ENCODE measurements at places on chromosomes 7 and 10.

- no peak for DNase-seq
These were observed 262.8 kb upstream of the GRB10 start for GRCh38 chr7:51045319-51046102.

DNA sequence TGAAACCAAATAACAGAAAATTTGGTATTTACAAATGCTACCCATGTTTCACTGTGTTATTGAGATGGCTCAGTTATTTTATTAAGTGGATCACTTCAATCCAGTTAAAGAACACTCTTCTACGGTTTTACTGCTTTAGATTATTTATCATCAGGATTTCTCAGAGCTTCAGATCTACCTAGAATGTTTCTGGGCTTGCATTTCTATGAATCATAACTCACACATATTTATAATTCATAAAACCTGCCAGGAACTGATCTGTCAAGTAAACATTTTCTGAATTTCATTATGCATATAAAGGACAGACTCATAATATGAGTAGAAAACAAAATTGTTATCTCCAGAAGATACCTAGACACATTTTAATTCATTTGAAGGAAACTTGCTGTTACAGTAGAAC lies 1172.3 kb upstream of the LRRTM3 start:
- DNase-seq, result no peak

DNA sequence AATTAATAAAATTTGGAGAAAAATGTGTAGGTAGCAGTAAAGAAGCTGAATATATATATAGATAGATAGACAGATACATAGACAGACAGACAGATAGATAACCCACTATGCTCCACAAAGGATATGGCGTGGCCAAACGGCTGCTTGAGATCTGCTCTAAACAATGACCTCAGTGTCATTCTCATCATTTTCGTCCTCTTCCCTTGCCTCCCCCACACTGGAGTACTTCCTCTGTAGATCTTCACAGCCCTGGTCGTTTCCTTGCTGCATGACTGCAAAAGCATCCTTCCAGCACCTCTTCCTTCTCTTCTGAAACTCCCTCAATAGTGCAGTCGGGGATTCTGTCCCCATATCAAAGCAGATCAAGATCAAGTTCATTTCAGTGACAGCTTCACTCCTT lies 35.6 kb upstream of the ATP6V0A4 start:
- peak; percentile 26 for DNase-seq

GRCh38 chr7:143429770-143430698 lies 13.2 kb upstream of the TAS2R60 start:
- no peak for DNase-seq

- DNase-seq, result no peak
These were observed 209.9 kb downstream of the NRG3 start for GRCh38 chr10:82084904-82085303.

DNA sequence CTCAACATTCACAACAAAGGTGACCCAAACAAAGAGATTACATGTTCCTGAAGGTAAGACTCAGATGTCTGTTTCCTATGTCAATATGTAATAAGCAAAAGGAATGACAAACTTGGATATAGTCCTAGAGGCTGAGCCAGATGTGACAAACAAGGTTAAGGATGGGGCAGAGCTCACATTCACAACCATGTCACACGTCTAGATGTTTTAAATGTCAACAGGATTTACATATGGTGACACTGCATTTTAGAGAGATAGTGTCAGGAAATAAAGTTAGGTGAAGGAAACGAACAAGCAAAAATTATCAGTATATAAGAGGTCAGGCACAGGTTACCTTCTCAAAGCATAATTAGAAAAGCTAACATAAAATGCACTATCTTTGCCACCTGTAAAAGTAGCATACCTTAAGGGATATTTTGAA lies 8.4 kb downstream of the RELN start:
- DNase-seq, result no peak

DNA sequence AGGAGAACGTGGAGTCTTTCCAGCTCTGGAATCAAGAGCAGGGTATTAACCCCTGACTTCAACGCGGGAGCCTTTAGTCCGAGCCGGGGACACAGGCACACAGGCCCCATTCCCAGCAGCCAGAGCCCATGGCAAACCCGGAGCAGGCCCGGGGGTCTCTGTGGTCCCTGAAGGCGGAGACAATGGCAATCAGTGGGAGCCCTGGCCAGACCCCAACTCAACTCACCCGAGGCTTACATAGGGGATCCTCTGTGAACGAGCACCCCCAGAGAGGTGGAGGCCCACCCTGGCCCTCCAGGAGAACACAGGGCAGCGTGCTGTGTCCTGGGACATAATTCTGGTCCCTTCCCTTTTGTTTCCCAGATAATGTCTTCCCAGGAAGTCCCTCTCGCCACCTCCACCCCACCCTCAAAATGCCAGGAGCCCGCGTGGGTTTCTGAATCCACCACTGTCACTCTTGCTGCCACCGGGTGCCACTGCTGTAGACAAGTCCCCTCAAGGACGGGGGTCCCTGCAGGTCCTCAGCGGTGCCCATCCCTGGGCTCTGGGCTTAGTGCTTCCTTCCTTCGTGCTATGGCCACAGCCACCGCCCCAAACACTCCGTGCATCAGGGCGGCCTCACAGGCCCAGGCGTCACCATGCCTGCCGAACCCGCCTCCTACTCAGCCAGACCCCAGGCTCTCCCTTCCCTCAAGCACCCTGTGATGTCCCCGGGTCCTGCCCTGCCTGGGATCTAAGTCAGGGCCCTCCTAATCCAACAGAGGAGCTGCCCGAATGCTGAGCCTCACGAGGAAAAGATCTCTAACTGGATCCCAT lies 28.6 kb upstream of the PPP2R2D start:
- DNase-seq, result no peak

DNA sequence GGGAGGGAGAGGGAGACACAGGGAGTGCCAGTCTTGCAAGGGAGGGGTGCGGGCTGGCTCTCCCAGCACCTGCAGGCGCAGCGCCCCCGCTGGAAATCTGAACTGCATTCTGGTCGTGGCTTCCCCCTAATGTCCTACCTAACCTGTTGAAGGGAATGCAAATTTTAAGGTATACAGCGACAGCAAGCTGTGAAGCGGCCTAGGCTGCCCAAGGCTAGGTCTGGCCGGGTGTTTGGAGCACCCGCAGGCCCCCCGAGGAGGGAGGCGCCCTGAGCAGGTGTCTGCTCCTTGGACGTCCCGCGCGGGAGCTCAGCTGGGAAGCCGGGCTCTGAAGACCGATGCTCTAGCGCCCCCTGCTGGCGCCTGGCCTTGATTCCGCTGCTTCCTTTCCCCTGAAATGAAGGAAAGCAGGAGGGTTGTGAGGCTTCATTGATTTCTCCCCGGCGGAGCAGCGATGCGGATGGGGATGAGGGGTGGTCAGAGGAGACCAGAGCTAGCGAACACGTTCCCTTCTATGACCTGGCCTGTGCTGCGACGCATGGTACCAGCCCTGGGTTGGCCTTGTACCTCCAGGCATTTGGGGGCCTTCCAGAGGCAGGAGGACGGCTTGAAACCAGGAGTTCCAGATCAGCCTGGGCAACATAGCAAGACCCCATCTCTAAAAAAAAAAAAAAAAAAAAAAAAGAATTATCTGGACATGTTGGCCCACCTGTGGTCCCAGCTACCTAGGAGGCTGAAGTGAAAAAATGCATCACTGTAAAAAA lies 601.3 kb downstream of the GALNT17 start:
- peak; percentile 49 for DNase-seq

- no peak for DNase-seq
These were observed 112.8 kb downstream of the BAMBI start for GRCh38 chr10:28790146-28790545.

GRCh38 chr7:106231856-106232490 lies 52.8 kb downstream of the NAMPT start:
- no peak for DNase-seq

GRCh38 chr7:34073676-34074075 lies 168.3 kb downstream of the BMPER start:
- DNase-seq, result no peak

- DNase-seq, result no peak
These were observed 41.7 kb downstream of the NPY start for GRCh38 chr7:24325708-24326107.

DNA sequence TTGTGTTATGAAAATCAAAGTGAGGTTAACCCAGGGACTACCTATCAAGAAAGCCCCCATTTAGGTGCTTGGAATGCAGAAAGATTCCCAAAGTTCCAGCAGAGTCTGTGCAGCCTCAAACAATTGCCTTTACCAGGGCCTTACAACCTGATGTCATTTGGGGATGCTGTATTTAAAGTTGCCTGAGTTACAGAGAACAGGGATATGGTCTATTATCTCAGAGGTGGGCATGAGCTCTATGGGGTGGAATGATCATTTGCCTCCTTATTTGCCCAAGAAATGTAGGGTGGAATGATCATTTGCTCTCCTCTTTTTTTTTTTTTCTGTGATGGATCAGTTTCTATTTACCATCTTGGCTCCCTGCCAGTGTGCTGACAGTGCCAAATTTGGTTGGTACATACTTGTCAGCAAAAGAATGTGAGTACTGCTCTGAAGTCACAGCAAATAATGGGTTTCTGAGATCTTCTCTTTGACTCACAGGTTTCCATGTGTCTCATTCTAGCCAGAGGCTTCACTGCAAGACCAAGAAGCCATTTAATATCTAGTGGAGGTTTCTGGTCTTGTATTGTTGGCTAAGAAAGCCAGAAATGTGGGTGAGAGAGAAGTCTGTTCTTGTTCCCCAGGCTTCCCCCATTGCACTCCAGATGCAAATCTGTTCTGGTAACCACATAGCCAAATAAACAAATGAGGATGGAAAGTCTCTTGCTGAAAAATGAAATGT lies 45.5 kb upstream of the ZNRF2 start:
- DNase-seq, result peak; percentile 89

GRCh38 chr10:130218936-130219335 lies 82.7 kb downstream of the GLRX3 start:
- no peak for DNase-seq

- peak; percentile 71 for DNase-seq
These were observed 227.8 kb upstream of the PITRM1 start for GRCh38 chr10:3400348-3400747.

GRCh38 chr10:103854265-103854685 lies 1.1 kb downstream of the SH3PXD2A start:
- no peak for DNase-seq

DNA sequence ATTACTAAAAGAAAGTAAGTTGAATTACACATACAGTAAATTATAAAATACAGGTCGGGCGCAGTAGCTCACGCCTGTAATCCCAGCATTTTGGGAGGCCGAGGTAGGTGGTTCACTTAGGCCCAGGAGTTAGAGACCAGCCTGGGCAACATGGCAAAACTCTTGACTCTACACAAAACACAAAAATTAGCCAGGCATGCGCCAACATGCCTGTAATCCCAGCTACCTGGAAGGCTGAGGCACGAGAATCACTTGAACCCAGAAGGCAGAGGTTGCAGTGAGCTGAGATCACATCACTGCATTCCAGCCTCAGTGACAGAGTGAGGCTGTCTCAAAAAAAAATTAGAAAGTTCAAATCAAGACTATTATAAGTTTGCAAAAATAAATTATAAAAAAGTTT lies 174.9 kb downstream of the GALNT11 start:
- DNase-seq, result no peak

- no peak for DNase-seq
These were observed 7.7 kb downstream of the ZSCAN25 start for GRCh38 chr7:99624484-99624883.

- DNase-seq, result no peak
These were observed 82.0 kb downstream of the FGFR2 start for GRCh38 chr10:121516093-121516865.

DNA sequence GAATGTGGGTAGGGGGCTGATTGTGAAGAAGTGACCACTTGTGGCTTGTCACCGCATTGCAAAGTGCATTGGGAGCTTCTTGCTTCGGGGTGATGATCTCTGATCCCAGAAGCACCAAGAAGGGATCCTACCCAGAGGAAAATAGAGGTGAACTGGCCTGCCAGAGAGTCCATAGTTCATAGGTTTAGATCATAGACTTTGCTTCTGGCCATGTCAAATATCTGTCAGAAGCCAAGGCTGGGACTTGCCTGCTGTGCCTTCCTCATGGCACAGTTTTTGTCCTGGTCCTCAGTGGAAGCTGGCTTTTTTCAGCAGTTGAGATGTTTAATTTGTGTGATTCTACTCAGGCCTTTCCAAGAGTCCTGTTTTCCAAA lies 1.1 kb downstream of the ZSWIM8 start:
- no peak for DNase-seq

GRCh38 chr10:73836427-73836980 lies 25.1 kb upstream of the NDST2 start:
- no peak for DNase-seq

GRCh38 chr10:124217906-124218804 lies 124.8 kb upstream of the CHST15 start:
- DNase-seq, result no peak

GRCh38 chr10:97243836-97244235 lies 48.6 kb downstream of the ARHGAP19 start:
- DNase-seq, result no peak

- DNase-seq, result no peak
These were observed 32.6 kb upstream of the TECTB start for GRCh38 chr10:112250555-112250954.

GRCh38 chr7:1123715-1124114 lies 35.8 kb downstream of the GPER1 start:
- DNase-seq, result peak; percentile 76

- DNase-seq, result no peak
These were observed 110.7 kb downstream of the SEMA3A start for GRCh38 chr7:84083846-84084245.

GRCh38 chr7:101671371-101672356 lies 42.6 kb upstream of the MYL10 start:
- DNase-seq, result no peak

GRCh38 chr10:132735923-132736391 lies 50.0 kb downstream of the NKX6-2 start:
- no peak for DNase-seq

- DNase-seq, result no peak
These were observed 474.2 kb downstream of the CALN1 start for GRCh38 chr7:71937840-71938371.

DNA sequence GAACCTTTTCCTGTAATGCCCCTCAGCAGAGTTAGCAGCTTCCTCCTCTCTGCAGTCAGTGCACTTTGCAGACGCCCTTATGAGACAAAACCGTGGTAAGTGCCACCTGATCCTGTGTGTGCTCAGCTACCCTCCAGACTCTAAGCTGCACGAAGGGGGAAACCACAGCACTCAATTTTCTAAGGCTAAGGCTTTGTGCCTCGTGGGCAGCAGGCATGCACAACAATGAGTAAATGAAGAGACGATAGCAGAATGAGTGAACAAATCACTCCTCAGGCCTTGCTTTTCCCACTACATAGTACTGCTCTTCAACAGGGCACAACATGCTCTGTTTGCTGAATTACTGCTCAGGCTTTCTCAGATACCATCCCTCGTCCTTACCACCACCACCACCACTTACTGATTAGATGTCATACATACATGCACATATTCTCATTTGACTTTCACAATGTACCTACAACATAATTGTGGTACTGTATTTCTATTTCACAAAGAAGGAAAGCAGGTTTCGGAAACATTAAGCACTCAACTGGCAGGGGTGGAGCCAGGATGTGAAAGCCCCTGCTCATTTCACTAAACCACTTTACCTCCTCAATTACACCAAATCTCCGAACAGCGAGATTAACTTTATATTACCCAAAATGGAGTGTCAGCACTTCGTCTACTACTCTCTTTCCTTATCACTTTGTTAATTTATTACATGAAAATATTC lies 85.4 kb downstream of the ICA1 start:
- no peak for DNase-seq
